ENCODE measurements at places on chromosomes 6 and 20. TPM values are rescaled to one million over a fixed set of nuclear protein-coding genes. Genes with fewer than 3 reads are reported as not detected.

DNA sequence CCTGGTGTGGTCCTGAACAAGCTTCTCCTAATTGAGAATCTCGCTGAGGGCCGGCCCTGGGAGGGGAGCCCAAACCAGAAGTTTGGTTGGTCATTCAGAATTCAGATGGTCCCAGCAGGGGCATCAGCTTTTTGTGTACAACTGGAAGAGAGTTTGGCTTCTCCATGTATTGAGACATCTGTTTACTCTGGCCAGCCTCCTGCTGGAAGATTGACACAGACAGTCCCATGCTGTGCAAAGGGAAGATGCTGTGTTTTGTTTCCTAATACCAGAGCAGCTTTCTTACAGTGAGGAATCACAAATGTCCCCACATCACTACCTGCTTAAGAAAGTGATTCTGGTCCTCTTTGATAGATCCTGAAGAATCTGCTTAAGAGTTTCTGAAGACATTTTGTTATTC is 97.8 kb downstream of the PLEKHG1 start:
- DNase-seq, result no peak

SRPK1 gene
- 40.1 TPM for total RNA-seq

DNA sequence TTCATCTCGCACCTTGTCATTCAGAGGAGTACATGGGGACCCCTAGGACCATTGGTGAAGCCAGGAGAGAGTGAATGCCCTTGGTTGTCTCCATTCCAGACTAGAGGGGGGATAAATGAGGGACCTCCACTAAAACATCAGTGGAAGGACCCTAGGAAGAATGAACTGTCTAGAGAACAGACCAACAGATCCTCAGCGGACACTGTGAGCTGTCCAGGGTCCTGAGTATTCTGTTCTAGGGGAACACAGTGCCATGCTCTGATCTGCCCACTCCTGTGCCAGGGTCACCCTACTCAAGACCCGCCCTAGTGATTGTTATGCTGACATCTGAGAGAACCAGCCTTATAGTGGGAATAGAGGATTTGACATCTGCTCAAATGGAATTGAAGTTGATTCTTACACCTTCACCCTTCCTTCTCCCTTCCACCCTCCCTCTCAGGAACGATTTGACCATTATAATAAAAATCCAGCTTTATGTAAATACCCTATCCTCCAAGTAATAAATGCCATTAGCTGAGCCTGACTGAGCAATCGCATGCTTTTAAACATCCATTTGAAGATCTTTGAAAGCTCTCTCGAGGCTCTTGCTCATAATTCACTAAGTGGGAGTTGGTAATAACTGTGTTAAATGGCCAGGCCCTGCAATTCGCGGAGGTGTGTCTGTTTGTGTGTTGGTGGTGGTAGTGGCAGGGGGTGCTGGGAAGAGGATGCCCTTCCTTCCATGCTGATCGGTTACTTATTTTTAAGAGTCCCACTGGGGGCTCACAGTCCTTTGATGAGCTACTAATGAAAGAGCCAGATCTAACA is 43.6 kb upstream of the SLC32A1 start:
- DNase-seq, result peak; percentile 50

TFAP2A gene
- 0.28 TPM for total RNA-seq

SOX18 gene
- not detected for total RNA-seq

DNA sequence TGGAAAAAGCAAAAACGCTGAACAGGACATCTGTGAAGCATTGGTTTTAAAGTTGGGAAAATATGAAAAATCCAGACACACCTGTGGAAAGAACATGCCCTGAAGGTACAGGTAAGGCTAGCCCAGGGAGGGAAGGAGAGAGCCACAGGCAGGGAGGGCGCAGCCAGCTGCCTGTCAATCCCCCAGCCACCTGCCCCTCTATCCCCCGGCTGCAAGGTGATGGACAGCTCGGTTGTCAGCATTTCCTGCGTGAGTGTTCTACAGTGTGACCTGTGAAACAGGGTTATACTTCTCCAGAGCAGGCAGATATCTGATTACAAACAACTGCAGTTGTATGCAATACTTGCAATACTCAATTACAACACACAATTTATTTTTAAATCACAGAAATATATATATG is 358.1 kb downstream of the SMOC2 start:
- no peak for DNase-seq

Measured in T-cell (primary cell).